ENCODE measurements at places on chromosomes 16 and 17.

- no peak for DNase-seq
Observed at GRCh38 chr17:48626245-48627117, at the start of gene HOXB9. Gene HOXB9 (minus strand): TSS chr17:48626358. CDS start chr17:48626269, 89 bp downstream.

- DNase-seq: no peak
Observed at GRCh38 chr16:23104032-23104955, 45.0 kb downstream of the USP31 start.

DNA sequence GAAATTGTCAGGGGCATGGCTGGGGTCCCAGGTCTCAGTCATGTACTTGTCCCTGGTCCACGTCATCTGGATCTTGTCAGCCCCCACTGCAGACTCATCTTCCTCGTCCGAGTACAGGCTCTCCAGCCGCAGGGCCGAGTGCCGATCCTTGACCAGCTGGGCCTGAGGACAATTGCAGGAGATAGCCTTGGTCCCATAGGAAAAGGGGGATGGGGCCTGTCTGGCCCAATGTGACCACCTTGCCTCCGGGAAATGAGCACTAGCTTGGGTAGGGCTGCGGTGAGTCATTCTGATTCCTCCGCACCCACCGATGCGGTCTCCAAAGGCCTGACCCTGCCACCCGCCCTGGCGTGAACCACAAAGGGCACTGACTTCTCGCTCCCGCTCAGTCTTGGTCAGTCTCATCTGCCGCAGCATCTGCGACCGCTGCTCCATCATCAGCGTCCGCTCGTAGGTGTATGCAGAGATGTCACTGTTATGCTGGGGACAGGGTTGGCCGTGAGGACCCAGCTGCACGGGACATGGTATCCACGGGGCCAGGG is 1.5 kb upstream of the LCAT start:
- DNase-seq: no peak

GRCh38 chr17:9700136-9700535 is 54.8 kb downstream of the USP43 start:
- no peak for DNase-seq

DNA sequence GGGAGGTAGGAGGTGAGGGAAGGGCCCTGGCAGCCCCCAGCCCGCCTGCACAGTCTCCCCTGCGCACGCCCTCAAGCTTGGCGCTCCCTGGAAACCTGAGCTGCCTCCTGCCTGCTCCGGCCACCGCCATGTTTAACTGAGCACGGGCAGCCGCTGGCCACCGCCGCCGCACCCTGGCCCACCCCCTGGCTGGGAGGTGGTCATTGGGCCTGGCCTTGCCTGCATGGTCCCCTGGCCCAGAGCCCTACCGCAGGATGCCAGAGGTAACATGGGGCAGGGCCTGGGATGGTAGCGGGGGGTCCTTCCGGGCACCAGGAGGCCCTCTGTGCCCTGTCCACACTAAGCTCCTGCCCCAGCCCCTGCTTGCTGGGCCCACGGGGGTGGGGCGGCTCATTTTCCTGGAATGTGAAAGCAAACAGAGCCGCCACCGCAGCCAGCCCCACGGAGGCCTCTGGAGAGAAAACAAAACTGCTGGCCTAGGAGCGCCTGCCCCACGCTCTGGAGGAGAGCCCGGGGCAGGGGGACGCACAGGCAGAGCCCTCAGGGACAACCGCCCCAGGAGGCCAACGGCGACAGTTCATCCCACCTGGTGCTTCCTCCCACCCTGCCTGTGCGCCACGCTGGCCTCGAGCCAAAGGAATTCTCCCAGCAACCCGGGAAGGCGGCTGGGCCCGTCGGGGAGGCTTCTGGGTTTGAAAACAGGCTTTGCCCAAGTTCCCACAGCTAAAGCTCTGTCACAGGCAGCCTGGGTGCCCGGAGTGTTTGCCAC is 8.9 kb downstream of the NHERF2 start:
- peak; percentile 96 for DNase-seq

All from astrocyte of the hippocampus (primary cell).